ENCODE measurements at places on chromosomes 2 and 18.

DNA sequence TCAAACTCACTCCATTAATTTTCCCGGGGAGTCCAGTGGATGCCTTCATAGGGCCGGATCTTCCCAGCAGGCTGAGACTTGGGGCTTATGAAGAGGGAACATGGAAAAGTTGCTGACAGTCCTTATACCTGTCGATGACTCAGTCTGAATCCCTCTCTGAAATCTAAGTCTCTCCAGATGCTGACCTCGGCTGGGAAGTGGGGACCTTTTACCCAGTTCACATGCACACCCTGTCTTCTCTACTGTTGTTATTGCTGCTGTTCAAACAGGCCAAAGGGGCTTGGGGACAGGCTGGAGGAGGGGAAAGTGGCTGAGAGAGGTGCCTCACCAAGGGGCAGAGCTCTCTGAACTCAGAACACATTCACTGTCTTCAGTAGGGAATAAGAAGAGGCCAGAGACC is 4.1 kb upstream of the TNP1 start:
- no peak for DNase-seq

GRCh38 chr2:180983468-180984242 is 3.2 kb downstream of the UBE2E3 start:
- DNase-seq, result peak; percentile 55

DNA sequence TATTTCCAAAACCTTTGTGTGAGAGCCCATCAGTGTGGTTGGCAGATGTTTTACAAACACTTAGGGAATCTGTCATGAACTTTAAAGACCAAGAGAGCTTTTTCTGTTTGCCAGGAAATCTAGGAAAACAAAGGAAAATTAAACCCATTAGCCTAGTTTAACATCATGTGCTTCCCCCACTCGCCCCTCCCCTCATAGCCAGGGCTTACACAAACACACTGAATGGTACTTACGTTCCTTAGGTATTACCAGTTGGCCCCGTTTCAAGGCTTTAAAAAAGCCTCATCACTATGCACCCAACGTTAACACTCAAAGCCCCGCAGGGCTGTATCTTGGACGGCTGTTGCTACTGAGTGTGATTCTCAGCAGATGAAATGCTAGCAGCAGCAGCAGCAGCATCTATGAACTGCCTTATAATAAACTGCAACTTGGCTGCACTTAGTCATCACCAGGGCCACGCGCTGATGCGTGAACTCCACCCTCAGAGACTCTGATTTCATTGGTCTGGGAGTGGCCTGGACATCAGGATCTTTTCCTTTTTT is 20.1 kb upstream of the TTC39C start:
- no peak for DNase-seq

- no peak for DNase-seq
These were observed 574.8 kb downstream of the LRP1B start for GRCh38 chr2:141555876-141556470.

GRCh38 chr2:45218931-45219339 is 209.7 kb upstream of the SIX2 start:
- no peak for DNase-seq

DNA sequence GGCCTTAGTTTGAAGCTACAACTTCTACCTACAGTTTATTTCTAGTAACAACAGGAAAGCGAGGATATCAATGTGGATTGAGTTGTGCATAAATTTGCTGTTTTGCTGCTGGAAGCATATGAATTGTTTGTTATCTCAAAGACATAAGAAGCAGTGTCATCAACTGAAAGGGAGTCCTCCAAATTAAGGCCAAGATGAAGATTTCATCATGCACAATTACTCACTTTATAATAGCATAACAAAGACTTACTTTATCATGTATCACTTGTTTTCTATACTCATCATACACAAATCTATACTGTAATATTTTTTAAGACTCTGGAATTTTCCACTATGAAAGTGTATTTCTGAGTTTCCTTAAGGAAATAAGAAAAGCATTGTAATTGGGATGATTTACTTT is 136.1 kb upstream of the FANCL start:
- no peak for DNase-seq
